ENCODE measurements at places on chromosomes 6 and 20.
A peak's percentile ranks its signal among the peaks of the same experiment; 100 is the strongest.

DNA sequence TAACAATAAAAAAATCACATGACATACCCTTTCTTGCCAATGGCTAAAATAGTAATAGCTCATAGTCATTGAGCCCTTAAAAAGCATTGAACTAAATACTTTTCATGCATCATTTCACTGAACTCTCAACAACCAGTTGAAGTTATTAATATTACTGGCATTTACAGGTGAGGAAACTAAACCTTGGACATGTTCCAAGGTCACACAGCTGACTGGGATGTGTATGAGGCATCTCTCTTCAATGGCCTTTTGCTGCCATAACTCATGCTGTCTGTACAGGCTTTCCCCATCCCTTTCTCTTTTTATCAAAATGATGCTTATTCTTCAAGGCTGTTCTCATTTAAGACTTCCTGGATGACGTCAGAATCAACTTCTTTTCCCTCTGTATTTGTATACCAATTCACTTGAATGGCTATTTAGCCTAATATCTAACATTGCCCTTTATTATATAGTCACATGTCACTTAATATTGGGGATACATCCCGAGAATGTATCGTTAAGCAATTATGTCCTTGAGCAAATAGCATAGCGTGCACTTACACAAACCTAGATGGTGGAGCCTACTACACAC is 476.4 kb downstream of the KIF16B start:
- DNase-seq, result peak; percentile 11

GRCh38 chr6:293193-294174 is 1.2 kb downstream of the DUSP22 start:
- DNase-seq, result no peak

DNA sequence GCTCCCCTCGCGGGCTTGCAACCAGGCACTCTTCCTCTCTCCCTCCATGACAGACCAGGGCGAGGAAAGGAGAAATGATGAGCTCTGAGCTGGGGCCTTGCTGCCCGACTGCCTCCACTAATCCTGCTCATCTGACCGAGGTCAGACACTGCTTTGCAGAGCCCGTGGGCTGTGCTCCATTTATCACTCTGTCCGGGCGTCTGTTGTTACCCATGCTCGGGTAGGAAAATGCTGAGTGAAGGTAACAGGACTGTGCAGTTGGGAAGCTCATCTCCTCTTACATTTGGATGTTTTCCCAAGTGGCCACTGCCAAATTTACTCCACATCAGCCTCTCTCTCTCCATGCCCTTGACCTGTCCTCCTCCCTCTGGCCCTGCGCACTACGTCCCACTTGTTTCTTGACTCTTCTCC is 14.6 kb downstream of the RPS6KA2 start:
- DNase-seq, result no peak

GRCh38 chr6:130259557-130259956 is 36.8 kb upstream of the SAMD3 start:
- DNase-seq, result no peak

DNA sequence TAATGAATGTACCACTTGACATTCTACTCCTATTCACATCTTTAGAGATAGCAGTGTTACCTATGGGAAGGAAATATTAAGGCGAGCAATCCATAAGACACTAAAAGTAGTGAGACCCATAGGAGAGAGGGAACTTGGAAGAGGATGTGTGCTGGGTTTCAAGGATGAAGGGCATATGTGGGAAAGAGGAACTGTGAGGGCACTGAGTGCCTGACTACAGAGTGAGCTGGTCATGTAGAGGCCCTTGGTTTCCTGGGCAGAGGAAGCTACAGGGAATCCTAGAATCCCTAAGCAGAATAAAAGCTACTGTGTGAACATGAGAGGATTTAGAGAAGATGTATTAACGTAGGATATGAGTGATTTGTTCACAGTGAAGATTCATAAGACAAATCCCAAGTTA is 262.8 kb downstream of the FARS2 start:
- DNase-seq, result no peak

GRCh38 chr6:16146527-16146955 is 17.7 kb downstream of the MYLIP start:
- peak; percentile 47 for DNase-seq

- no peak for DNase-seq
Measured at GRCh38 chr6:19059102-19059501, 672.0 kb downstream of the RNF144B start.

- peak; percentile 11 for DNase-seq
Measured at GRCh38 chr6:130610303-130610702, 216.9 kb upstream of the SMLR1 start.

DNA sequence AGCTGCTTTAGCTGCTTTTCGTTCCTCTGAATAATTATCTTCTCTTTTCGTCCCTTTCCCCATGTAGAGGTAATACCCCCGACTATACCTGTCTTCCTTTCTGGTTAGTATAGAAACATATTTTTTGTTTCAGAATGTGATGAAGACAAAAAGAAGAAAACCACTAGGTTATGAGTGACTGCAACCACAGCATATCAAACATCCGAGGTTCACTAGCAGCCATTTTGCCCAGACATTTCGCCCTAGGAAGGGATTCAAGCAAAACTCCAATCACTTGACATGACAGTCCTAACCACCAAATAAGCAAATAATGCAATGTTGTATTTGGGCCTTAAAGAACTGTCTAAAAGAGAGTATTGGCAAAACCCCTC is 9.4 kb downstream of the SNX5 start:
- no peak for DNase-seq

GRCh38 chr6:129253727-129254126 is 370.8 kb downstream of the LAMA2 start:
- no peak for DNase-seq

- DNase-seq, result no peak
Measured at GRCh38 chr6:28724395-28724794, 198.7 kb downstream of the GPX5 start.

DNA sequence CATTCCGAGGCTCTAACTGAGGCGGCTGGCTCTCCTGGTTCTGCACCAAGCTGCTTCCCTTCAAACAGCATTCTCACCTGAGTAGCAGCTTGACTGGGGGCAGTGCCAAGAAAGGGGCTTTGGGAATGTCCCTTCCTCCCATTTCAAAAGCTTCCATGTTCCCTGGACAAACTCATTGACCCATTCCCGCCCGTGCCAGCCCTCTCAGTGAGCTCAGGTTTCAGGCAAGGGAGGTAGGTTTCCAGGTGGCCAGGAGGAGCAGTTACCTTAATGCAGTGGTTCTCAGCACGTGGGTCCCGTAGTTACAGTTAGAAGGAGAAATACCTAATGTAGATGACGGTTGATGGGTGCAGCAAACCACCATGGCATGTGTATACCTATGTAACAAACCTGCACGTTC is 135.2 kb downstream of the ELOVL4 start:
- no peak for DNase-seq

DNA sequence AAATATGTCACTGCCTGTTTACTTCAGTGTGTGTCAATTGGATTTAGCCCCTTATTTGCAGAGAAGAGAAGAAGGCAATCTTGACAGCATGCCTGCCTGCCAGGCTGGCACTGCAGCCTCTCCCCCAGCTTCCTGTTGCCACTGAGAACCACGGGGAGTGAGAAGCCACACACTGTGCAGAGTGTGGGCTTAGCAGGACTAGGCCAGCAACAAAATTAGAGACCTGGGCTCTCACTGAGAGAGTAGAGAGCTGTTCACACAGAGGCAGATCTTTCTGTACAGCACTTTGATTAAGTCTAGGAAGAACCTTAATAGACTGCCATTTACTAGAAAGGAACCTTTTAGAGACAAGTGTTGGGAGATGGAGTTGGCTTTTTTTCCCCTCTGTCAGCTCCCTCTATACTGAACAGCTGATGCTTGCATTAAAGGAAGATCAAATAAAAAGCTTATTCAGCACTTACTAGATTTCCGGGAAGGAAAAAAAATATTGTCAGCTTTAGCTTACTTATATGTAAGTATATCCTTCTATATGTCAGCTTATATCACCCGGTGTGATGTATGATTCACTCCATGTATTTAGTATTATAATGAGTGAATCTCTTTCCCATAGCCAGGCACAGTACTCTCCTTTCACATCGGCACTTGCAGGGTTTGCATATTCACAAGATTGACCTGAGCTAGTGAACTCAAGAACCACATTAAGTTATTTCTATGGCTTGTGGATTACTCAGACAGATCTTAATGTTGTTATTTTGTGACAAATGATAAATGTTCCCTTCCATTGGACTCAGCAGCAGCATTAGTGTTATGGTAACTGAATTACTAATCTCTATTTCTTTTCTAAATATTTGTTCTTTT is 851.0 kb upstream of the EPHA7 start:
- DNase-seq, result peak; percentile 64

GRCh38 chr6:138538390-138539031 is 39.2 kb upstream of the NHSL1 start:
- DNase-seq, result no peak

DNA sequence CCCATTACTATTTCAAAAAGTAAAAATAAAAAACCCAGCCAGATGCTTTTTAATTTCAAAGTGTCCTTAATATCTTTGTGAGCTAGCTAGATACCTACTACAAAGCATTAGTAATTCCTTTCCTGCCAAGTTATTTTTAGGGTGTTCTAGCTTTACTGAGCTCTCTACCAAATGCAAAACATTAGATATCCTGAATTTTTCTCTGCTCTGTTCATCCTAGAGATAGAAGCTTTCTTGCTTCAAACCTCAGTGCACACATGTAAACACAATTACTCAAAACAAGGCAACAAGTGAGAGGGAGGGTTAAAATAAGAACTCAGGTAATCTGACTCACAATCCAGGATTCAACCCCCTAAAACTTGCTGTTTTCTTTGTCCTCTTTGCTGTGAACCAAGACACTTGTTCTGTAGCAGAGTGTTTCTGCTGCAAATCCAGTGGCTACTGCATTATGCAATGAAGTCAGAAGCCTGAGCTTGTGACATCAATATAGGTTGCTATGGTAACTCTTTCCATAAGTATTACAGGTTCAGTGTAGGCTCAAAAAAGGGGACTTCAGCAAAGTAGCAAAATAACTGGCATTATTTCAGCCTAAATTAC is 72.6 kb upstream of the STXBP5 start:
- peak; percentile 92 for DNase-seq

DNA sequence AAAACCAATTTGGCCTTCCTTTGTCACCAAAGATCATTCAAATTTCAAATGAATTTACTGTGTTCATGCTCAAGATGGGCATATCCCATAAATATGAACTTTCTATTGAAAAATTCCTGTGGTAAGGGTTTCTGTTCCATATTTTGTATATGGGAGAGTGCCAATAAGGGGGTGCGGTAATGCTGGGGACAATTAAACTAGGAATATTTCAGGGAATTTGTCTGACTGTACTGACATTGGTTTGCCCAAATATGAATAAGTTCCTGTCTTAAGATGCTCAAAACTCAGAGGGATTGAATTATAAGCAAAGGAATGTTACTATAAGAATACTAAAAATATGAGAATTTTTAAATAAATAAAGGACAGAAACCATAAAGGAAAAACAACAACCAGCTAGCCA is 553.0 kb upstream of the MARCKS start:
- DNase-seq, result no peak

DNA sequence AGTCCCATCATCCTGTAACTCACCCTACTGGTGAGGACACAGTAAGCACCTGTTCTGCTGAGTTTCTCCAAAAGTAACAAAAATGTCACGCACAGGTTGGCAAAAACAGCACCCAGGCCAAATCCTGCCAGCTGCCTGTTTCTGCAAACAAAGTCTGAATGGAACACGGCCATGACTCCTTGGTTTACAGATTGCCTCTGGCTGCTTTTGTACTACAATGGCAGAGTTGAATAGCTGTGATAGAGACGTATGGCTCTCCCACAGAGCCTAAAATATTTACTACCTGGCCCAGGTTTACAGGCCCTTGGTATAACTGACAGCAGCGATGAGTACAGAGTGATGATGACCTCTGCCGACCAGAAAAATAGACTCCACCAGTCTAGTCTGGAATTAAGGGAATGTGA is 52.6 kb downstream of the CNKSR3 start:
- peak; percentile 51 for DNase-seq

DNA sequence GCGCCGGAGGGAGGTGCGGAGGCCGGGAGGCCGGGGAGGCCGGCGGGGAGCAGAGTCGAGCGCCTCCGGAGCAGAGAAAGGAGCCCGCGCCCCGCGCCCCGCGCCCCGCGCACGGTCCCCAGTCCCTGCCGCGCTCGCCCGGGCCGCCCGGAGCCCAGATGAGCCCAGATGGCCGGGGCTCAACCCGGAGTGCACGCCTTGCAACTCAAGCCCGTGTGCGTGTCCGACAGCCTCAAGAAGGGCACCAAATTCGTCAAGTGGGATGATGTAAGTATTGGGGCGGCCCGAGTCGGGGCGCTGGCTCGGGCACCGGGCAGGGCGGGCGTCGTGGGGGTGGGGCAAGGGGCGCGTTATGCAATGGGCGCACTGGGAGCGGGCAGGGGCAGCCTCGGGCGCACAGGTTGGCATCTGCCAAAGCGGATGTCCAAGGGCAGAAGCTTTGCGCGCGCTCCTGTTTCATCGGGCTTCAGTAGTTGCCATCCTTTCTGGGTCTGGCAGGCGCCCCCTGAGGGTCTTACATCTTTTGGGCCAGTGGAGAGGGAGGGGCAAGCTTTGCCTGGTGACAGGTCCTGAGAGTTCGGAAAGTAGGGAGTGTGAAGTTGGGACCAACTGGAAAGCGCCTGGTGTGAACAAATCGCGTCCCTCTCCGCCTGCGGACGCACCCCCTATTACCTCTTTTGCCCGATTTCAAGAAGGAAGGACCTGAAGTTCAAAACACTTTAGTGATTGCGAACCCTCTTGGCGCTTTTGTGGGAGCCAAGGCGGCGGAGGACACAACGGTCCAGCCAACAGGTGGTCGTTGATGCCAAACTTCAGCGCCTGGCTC is 631 bp downstream of the PLCB1 start:
- peak; percentile 79 for DNase-seq

DNA sequence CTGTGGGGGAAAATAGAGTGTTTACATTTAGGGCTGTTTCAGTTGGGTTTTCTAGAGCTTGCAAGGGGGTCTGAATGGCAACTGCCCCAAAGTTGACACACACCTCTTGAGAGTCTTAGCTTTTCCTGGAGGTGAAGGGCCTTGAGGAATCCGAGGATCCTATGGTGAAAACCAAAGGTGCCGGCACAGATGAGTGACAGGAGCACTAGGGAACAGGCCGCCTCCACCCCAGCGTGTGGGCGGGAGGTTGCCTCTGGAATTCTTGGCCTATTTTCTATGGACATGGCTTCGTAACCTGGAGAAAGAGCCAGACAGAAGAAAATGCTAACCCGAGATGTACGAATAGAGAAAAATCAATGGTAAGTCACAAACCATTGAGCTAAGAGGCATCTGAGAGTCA is 283.2 kb upstream of the FOXQ1 start:
- no peak for DNase-seq

- DNase-seq, result no peak
Measured at GRCh38 chr6:36788768-36789167, 50.5 kb downstream of the CPNE5 start.

- DNase-seq, result peak; percentile 92
Measured at GRCh38 chr20:25339608-25340007, 51.0 kb downstream of the ABHD12 start.

DNA sequence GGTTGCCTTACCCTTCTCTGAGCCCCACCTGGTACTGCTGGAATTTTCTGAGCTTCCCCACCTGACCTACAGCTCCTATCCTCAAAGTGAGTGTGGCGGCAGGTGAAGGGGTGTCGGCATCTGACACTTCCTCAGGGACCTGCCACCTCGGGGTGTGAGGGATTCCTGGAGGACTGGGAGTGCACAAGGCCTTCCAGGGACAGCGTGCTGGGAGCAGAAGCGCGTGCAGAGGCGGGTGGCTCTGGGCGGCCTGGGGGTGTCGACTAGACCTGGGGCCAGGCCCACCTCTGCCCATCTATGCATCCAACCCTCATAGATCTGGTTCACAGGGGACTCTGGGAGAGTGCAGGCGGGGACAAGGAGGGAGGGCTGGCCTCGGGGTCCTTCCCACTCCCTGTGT is 7.8 kb downstream of the DLGAP4 start:
- DNase-seq, result no peak

Data from DMS53 (cell line).